Uterus (tissue), 4 donors: ENCODE measurements at places on chromosomes 13 and 19. TPM values are rescaled to one million over a fixed set of nuclear protein-coding genes. Genes with fewer than 3 reads are reported as not detected.

Gene RASIP1
- total RNA-seq, result 42.0 TPM

Gene ACP4
- not detected for total RNA-seq

DNA sequence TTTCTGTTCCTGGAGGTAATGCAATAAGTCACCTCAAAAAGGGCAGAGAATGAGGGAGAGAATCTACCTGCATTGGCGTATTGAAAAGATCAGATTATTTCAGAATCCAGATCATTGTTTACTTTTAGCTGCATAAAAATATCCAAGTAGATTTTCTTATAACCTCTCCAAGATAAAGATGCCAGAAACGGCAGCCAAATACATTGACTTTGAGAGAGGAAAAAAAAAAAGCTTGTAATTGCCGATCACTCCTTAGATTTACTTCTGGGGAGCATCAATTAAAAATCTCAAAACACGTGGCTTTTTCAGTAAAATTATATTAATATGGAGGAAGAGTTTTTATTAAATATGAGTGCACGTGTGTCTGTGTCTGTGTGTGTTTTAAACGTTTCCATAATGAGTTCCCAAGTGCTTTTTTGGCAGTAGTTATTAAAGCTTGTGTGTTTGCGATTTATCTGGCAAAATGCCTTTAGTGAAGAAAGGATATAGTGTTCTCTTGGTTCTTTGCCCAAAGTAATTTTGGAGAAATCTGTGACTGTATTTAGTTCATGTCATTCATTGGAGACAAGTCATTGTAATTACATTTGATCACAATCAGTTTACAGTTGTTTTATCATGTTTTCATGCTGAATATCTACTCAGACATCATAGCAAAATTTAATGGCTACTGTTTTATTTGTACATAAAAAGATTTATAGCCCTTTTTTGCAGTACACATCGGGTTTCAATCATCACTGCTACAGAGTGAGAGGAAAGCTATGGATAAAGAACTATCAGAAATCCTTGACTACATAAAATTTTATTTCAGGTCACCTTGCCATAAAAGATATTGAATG, 176.1 kb downstream of the TM9SF2 start:
- DNase-seq, result no peak
- H3K36me3 ChIP-seq, result no peaks in the 10 kb centered on the region
- H3K4me3 ChIP-seq, result no peak overlapping the region
- H3K27me3 ChIP-seq, result no peaks in the 10 kb centered on the region
- H3K4me1 ChIP-seq, result no peaks in the 10 kb centered on the region

- H3K4me1 ChIP-seq, result no peaks in the 10 kb centered on the region
- H3K27me3 ChIP-seq, result no peaks in the 10 kb centered on the region
- H3K36me3 ChIP-seq, result no peaks in the 10 kb centered on the region
- no peak overlapping the region for H3K27ac ChIP-seq
- no peak for DNase-seq
These were observed 553.1 kb downstream of the IRS2 start for GRCh38 chr13:109233293-109233692.

DNA sequence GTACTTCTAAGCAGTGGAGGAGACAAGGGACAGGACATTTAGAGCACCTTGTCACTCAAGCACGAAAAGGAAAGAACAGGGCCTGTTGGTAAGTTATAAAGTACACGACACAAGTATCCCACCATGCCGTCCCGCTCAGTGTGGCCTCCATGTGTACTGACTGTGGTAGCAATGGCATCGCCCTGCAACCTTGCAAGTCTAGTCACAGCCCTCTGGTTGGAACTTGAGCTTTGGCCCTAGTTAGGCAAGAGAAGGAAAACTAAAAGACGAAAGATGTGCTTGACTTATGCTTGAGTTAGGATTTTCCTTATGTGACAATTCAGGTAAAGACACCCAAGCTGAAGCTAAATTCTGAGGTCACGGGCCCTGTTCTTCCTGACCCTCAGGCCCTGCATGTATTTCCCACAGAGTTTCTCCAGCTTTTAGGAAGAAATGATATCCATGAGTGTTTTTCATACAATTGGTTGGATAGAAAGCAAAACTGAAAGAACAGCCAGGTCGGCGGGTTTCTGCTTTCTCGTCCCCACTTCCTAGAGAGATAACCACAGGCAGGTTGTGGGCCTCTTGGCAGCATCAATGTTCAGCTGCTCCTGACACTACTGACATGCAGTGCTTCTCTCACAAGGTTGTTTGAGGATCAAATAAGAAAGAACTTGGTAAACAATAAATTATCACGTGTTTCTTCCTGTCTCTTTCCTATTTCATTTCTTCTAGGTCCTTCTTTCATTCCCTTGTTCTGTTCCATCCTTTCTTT, 216.2 kb downstream of the IRS2 start:
- H3K4me1 ChIP-seq, result no peaks in the 10 kb centered on the region
- DNase-seq, result no peak
- no peak overlapping the region for H3K4me3 ChIP-seq
- no peaks in the 10 kb centered on the region for H3K36me3 ChIP-seq
- H3K27me3 ChIP-seq, result no peaks in the 10 kb centered on the region

- no peaks in the 10 kb centered on the region for H3K36me3 ChIP-seq
- no peak for DNase-seq
- no peak within 1 kb of the TSS for H3K4me3 ChIP-seq
- H3K27ac ChIP-seq, result no peak within 1 kb of the TSS
- no peaks in the 10 kb centered on the region for H3K27me3 ChIP-seq
These were observed at the start of gene C13orf46 for GRCh38 chr13:113973218-113974164. TSS of gene C13orf46 (minus strand) at chr13:113974076. CDS start at chr13:113973997, 79 bp downstream.

DNA sequence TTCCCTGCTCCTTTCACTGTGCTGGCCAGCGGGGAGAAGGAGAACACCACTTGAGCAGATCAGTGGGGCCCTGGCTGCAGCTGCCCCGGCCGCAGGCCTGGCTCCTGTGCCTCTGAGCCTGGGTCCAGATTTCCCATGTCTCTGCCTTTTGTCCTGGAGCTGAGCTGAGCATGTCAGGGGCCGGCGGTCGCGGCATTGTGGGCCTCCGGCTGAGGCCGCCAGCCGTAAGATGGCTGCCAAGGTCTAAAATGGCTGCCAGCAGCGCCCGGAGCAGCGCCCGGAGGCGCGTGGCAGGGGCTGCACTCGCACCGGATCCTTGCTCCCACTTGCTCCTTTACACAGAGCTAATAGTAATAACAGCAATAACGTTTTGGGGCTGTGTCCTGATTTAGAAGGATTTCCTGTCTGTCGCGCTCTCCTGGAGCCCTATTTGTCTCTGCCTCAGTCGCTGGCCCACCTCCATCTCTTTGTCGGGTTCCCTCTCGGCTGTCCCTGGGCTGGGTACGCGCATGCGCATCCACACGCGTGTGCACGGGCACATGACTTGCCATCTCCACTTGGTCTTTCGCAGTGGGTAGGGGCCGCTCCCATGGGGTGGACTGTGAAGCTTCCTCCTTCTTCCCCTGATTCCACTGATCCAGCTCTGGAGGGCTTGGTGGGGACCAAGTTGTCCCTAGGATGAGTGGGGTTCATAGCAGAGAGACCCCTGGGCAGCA, 32.1 kb downstream of the LYL1 start:
- peak overlapping the region; percentile 53 for H3K27ac ChIP-seq
- no peaks in the 10 kb centered on the region for H3K36me3 ChIP-seq
- H3K27me3 ChIP-seq, result no peaks in the 10 kb centered on the region
- H3K4me3 ChIP-seq, result peak overlapping the region; percentile 3
- H3K4me1 ChIP-seq, result peaks cover 23% of the 10 kb centered on the region
- peak; percentile 50 for DNase-seq

- no peak for DNase-seq
- H3K4me1 ChIP-seq, result no peaks in the 10 kb centered on the region
- no peaks in the 10 kb centered on the region for H3K36me3 ChIP-seq
- H3K27me3 ChIP-seq, result no peaks in the 10 kb centered on the region
- no peak overlapping the region for H3K4me3 ChIP-seq
- no peak overlapping the region for H3K27ac ChIP-seq
These were observed 29.8 kb downstream of the RAB20 start for GRCh38 chr13:110531671-110532083.

GRCh38 chr13:73403355-73404120, 344.7 kb downstream of the KLF5 start:
- H3K27ac ChIP-seq, result no peak overlapping the region
- no peaks in the 10 kb centered on the region for H3K27me3 ChIP-seq
- no peaks in the 10 kb centered on the region for H3K4me1 ChIP-seq

- H3K4me3 ChIP-seq, result no peak overlapping the region
- no peak overlapping the region for H3K27ac ChIP-seq
- H3K27me3 ChIP-seq, result no peaks in the 10 kb centered on the region
- DNase-seq, result no peak
These were observed 683.4 kb downstream of the PCDH9 start for GRCh38 chr13:66546534-66547379.
